ENCODE measurements at places on chromosomes 16 and 17.

DNA sequence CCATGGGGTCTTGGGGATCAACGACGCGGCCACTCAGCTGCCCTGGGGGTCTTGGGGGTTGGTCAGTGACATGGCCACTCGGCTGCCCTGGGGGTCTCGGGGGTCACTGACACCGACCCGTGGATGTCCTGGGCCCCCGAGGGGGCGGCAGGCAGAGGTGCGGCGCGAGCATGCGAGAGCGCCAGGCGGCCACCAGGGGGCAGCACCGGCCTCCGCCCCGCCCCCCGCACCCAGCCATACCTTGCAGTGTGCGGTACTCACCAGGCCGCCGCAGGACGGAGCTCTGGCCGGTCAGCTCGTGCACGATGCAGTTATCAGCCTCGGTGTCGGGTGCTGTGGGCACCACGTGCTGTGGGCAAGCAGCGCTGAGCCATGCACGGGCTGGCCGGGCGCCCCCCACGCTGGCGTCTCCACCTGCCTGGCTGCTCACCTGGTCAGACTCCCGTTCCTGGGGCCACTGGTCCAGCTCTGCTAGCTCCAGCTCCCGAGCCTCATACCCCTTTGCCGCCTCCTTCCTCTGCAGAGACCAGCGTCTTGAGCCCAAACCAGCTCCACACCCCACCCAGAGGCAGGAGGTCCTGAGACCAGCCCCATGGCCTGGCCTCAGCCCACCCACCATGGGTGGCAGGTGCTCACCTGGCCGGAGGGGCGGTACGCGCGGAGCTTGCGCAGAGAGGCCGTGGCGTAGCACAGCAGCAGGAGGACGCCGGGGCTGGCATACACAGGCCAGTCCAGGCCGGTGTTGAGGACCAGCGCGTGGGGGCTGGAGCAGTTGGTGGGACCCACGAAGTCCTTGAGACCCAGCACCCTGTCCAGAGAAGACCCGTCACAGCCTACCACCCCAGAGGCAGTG is 31.2 kb downstream of the CTU2 start:
- DNase-seq = peak; percentile 55

GRCh38 chr17:57582881-57583756 is 162.0 kb downstream of the CCDC182 start:
- no peak for DNase-seq

GRCh38 chr16:84970447-84971127 is 40.7 kb downstream of the ZDHHC7 start:
- DNase-seq = peak; percentile 72

GRCh38 chr17:19579867-19580565 is 46.4 kb downstream of the SLC47A1 start:
- DNase-seq = no peak

GRCh38 chr17:43543300-43543699 is 2.8 kb downstream of the ETV4 start:
- DNase-seq = no peak

Data from SJSA1 (cell line).